ENCODE measurements at places on chromosomes 4 and X. TPM values are rescaled to one million over a fixed set of nuclear protein-coding genes. Genes with fewer than 3 reads are reported as not detected.

TMEM255A gene
- total RNA-seq: under 0.01 TPM

BEX5 gene
- total RNA-seq: not detected

RAB9A gene
- total RNA-seq: 39.5 TPM

IL1RAPL1 gene
- 2.3 TPM for total RNA-seq

ZNF732 gene
- 1.2 TPM for total RNA-seq

CCDC160 gene
- not detected for total RNA-seq

WDR17 gene
- 0.58 TPM for total RNA-seq

SRPK3 gene
- total RNA-seq: 0.85 TPM

SEC24D gene
- 85.1 TPM for total RNA-seq

ARSD gene
- 10.0 TPM for total RNA-seq

MAGEA2 gene
- total RNA-seq: not detected

NEIL3 gene
- 15.0 TPM for total RNA-seq

RPL34 gene
- total RNA-seq: 773 TPM

AGTR2 gene
- total RNA-seq: not detected

LRCH2 gene
- total RNA-seq: 5.0 TPM

ZRSR2 gene
- total RNA-seq: 5.6 TPM

PRDM8 gene
- 8.8 TPM for total RNA-seq

SPANXA2 gene
- not detected for total RNA-seq

NPFFR2 gene
- not detected for total RNA-seq

OTC gene
- not detected for total RNA-seq

PCSK1N gene
- total RNA-seq: 0.19 TPM

SFRP2 gene
- not detected for total RNA-seq

CD38 gene
- under 0.01 TPM for total RNA-seq

PHKA2 gene
- total RNA-seq: 9.8 TPM

TMEM144 gene
- 9.9 TPM for total RNA-seq

CT45A10 gene
- not detected for total RNA-seq

POU4F2 gene
- not detected for total RNA-seq

TMEM156 gene
- under 0.01 TPM for total RNA-seq

PGAM4 gene
- not detected for total RNA-seq

HSFX1 gene
- 0.85 TPM for total RNA-seq

KLHL34 gene
- under 0.01 TPM for total RNA-seq

GPR82 gene
- not detected for total RNA-seq

GATA1 gene
- total RNA-seq: not detected

HMX1 gene
- not detected for total RNA-seq

ASB12 gene
- not detected for total RNA-seq

ARMCX1 gene
- 45.4 TPM for total RNA-seq

HGFAC gene
- not detected for total RNA-seq

NDP gene
- total RNA-seq: 2.3 TPM

GK2 gene
- not detected for total RNA-seq

MAGEC3 gene
- not detected for total RNA-seq

STBD1 gene
- total RNA-seq: 8.8 TPM

MTMR8 gene
- 0.19 TPM for total RNA-seq

TMEM154 gene
- 0.96 TPM for total RNA-seq

LDOC1 gene
- total RNA-seq: 4.6 TPM

FHIP1A gene
- under 0.01 TPM for total RNA-seq

MAMLD1 gene
- total RNA-seq: 0.56 TPM

SLC10A3 gene
- total RNA-seq: 20.3 TPM

GAGE12H gene
- total RNA-seq: not detected

TAF9B gene
- total RNA-seq: 5.6 TPM

YY2 gene
- total RNA-seq: 1.2 TPM

ATP7A gene
- 17.8 TPM for total RNA-seq
